Foreskin keratinocyte (primary cell): ENCODE measurements at places on chromosomes 7 and 10.

DNA sequence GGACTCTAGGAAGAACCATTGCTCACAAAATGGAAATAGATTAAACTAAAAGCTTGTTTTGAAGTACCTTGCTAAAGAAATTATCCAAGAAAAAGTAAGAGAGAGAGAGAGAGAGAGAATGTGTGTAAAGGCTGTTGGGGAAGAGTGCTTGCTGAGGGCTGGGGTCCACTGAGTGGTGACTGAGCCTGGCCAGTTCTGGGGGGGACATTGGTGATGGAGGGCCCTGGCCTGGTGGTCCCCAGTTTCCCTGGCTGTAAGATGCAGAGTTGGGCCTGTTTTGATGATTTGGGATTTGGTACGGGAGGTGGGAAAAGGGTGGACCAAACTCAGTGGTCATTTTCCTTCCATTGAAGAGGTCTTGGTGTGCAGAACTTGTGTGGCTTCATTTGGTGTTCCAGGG, 880 bp downstream of the RAMP3 start:
- no peak for DNase-seq

GRCh38 chr10:90087197-90088023, 386.0 kb downstream of the KIF20B start:
- DNase-seq, result peak; percentile 51

- DNase-seq, result peak; percentile 47
Measured at GRCh38 chr10:11164803-11165590, 147.3 kb downstream of the CELF2 start.

- no peak for DNase-seq
Measured at GRCh38 chr7:70919481-70920073, 212.4 kb upstream of the GALNT17 start.

- DNase-seq, result no peak
Measured at GRCh38 chr7:100598425-100598824, 3.7 kb upstream of the PCOLCE start.

DNA sequence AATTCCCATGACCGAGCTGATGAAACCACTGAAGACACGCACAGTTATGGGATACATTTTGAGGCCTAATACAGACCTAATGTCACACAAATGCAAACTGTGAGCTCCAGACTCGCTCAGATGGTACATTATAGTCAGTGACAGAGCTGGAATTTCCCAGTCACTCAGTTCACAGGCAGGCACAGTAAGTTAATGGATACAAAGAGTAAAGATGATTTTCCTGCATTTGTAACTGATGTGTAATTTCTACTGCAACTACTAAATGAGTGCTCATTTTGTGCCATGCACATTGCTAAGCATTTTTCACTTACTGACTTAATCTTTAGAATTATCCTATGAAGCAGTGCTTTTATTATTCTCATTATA, 56.5 kb downstream of the ENO4 start:
- no peak for DNase-seq

- DNase-seq, result no peak
Measured at GRCh38 chr10:33196710-33197491, 137.6 kb downstream of the NRP1 start.

GRCh38 chr10:13930120-13930519, 343.4 kb downstream of the PRPF18 start:
- no peak for DNase-seq

DNA sequence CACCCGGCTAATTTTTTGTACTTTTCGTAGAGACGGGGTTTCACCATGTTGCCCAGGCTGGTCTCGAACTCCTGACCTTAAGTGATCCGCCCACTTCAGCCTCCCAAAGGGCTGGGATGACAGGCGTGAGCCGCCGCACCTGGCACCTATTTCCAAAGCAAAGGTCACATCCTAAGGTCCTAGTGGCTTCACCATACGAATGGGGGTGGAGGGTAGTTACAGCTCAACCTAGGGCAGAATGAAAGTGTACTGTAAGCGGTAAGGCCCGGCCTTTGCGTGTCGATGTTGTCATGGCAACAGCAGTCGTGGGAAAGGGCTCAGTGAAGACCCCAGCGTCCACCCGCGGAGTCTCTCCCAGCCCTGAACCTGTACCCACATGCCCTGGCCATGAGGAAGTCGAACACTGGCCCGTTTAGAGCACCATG, 1.6 kb upstream of the COX19 start:
- DNase-seq, result no peak

DNA sequence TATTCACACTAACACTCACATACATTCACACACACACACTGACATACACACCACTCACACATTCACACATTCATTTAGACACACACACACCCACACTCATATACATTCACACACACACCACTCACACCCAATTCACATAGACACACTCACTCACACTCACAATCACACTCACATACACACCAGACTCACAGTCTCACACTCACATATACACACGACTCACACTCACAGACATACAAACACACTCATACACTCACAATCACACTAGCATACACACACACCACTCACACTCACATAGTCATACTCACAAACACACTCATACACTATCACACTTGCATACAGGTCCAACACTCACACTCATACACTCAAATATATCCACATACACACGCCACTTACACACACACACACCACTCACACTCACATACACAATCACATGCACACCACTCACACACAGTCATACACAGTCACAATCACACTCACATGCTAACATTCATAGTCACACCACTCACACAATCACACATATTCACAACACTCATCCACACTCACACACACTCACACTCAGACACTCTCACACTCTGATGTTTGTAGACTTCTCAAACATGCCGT, 312.6 kb downstream of the SFMBT2 start:
- no peak for DNase-seq

DNA sequence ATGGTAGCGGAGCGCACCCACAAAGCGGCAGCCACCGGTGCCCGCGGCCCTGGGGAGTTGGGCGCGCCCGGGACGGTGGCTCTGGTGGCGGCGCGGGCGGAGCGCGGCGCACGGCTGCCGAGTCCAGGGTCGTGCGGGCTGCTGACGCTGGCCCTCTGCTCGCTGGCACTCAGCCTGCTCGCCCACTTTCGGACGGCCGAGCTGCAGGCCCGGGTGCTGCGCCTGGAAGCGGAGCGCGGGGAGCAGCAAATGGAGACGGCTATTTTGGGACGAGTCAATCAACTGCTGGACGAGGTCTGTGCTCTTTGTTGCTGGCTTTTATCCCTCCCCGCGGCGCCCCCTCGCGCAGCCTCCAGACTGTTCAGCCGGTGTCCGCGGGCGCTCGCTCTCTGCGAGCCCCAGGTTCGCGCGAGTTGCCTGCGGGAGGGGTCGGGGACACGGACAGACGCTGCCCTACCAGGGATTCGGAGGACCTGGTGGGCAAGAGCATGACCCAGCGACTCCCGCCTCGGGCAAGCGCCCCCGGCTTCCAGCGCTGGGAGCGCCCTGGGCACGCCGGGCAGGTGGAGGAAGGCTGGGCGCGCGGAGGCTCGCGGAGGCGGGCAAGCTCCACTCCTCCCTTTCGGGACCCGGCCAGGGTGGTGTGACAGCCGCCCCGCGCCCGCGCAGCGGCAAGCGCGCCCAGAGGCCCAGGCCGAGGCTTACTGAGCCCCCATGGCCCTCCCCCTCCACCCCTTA, 887 bp downstream of the COL13A1 start:
- peak; percentile 44 for DNase-seq

- peak; percentile 95 for DNase-seq
Measured at GRCh38 chr7:16739863-16740622, 13.5 kb upstream of the TSPAN13 start.
